ENCODE measurements at places on chromosomes 11 and 22. TPM values are rescaled to one million over a fixed set of nuclear protein-coding genes. Genes with fewer than 3 reads are reported as not detected.
A peak's percentile ranks its signal among the peaks of the same experiment; 100 is the strongest.

AGBL2 gene
- 2.9 TPM for total RNA-seq

CHORDC1 gene
- total RNA-seq: 27.8 TPM

DNA sequence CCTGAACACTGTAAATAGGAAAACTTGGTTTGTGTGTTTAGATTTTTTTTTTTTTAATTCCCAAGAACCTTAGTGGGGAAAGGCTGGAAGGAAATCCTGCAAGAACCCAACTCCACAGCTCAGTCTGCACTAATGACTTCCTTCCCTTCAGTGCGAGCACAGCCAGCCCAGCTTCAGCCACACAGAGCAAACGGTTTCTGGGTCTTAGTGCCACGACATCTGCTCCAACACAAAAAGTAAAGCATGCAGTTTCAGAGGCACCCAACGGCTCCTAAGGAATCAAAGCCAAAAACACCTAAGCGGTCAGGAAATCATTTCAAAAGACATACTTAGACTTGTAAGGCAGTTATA, 236.1 kb downstream of the TTC28 start:
- DNase-seq: peak; percentile 79

- no peak for DNase-seq
Observed at GRCh38 chr11:60734279-60734678, 9.8 kb downstream of the MS4A18 start.

DNA sequence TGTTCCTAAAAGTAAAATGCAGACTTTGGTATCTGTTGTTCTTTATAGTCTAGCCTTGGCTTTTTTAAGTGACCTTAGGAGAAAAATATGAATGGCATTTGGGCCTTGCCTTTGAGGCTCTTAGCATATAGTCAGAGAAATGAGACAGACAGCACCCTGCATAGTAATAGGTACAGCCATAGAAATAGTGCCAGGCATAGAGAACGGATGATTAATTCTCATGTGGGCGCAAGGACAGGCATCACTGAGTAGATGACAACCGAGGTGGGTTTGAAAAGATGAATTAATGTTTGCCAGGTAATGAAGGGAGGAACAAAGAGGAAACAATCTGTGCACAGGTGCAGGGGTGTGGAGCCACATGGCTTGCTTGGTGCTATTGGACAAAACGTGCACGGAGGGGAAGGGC, 90.5 kb downstream of the BMAL1 start:
- DNase-seq: no peak

GRCh38 chr22:49930596-49931412, 12.4 kb downstream of the CRELD2 start:
- peak; percentile 84 for DNase-seq

DNA sequence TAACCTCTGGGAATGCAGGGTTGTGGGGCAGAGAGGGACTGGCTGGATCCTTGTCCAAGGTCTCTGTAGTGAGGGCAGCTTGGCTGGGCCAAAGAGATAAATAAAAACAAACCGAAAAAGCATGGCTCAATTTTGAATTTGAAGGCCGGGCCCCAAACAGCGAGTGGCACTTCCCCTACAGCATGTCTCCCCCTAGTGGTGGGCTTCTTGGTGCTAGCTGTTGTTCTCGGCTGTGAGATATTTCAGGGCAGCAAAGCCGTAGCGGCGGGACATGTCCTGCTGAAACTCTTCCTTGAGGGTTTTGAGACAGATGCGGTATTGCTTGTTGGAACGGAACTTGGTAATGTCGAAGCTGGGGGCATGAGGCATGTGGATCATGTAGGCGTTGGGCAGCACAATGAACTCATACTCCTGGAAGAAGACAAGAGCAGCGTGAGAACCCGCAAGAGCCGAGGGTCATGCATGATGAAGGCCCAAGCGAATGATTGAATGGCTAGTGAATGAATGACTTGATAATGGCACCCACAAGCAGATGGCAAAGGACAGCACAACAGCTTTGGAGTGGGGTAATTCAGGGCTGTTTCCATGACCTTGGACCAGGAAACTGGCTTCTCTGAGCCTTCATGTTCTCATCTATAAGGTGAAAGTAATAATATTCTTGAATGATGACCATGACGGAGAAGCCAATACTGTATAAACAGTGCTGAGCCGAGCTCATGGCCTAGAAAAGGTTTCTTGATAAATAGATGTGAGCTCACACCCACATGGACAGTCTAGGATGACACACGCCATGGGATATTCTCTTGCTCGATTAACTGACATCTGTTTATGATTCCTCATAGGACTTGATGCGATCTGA, 216.3 kb upstream of the SYN3 start:
- DNase-seq: no peak

GRCh38 chr22:46612904-46613605, 7.1 kb upstream of the GRAMD4 start:
- no peak for DNase-seq

DNA sequence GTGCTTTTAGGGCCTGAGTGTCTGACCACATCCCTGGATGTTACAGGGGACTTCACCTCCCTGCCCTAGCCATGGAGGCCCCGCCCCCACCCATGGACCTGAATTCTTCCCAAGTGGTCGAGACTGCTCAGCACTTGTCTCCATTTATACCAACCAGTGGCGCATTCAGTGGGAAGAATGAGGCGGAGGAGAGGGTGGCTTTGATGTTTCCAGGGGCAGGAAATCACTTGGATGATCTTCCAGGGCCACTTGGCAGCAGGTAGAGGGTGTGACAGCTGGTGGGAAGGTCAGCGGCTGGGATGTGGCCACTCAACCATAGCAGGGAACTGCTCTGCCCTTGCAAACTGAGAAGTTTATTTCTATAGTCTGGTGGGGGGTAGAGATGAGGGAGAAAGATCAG, 155.1 kb upstream of the BLID start:
- DNase-seq: peak; percentile 88

DNA sequence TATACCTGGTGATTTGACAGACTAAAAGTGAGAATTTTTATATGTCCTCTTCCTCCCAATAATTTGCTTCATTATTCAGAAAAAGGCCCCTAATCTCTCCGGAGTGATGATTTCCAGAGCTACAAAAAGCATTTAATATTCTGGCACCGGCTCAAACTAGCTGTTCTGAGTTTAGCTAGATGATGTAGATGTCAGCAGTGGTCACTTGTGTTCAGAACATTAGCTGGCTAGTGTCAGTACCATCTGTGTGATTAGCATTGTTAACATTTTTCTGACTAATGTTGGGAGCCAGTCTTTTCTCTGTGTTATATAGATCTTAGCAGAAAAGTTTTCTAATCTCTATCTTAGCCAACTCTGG, 68.7 kb upstream of the RRM1 start:
- DNase-seq: no peak

- DNase-seq: no peak
Observed at GRCh38 chr11:1087961-1088926, 13.6 kb downstream of the MUC2 start.

Measured in body of pancreas (tissue), 4 donors.